ENCODE measurements at places on chromosomes 7 and 10. TPM values are rescaled to one million over a fixed set of nuclear protein-coding genes. Genes with fewer than 3 reads are reported as not detected.

The EVX1 gene
- total RNA-seq: not detected

GRCh38 chr7:73596191-73597065 lies 18.0 kb upstream of the TBL2 start:
- H3K27me3 ChIP-seq: no peaks in the 10 kb centered on the region
- DNase-seq: no peak
- H3K4me1 ChIP-seq: no peaks in the 10 kb centered on the region

The GPNMB gene
- total RNA-seq: 148 TPM

The GIMAP8 gene
- 4.0 TPM for total RNA-seq

The PWWP2B gene
- total RNA-seq: 15.9 TPM

All from esophagus squamous epithelium (tissue), 5 donors.